NCI-H1105 treated with DMSO at 0.1 percent for 48 hours (cell line): ENCODE measurements at places on chromosomes 4 and X.

GRCh38 chr4:39706334-39706733, 8.4 kb downstream of the UBE2K start:
- no peak for DNase-seq

DNA sequence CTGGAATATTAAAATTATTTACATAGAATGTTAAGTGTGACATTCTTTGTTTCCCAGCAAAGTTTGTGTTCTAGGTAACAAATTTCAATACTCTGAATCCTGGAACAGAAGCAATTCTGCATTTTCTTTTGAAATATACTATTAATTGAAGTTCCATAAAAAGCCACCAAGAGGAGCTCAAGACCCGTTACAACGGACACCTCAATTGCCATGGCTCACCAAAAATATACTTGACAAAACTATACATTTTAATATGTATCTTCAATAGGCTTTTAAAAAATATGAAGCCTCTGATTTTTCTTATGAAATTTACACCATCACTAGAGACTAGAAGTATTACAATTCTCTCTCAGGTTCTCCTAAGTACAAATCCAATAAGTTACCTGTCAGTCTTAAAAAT, 111.4 kb downstream of the NYX start:
- no peak for DNase-seq

GRCh38 chrX:17052793-17053192, 106.3 kb downstream of the REPS2 start:
- DNase-seq, result no peak

DNA sequence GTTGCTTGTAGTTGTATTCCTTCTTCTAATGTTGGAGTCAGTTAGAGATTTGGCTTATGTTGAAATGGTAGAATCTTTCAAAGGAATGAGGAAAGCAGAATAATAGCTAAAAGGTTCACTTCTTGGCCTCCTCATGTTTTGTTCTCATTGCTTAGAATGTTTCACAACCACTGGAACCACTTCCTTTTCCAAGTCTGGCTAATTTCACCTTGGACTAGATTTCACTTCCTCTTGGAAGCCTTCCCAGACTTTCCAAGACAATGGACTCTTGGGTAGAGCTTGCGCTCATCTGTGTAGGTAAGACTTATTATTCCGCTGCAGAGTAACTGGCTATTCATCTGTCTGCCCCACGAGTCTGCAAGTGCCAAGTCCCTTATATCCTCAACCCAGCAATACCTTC, 8.3 kb downstream of the SPATA18 start:
- no peak for DNase-seq

- no peak for DNase-seq
Measured at GRCh38 chrX:39957816-39958566, 139.8 kb downstream of the BCOR start.

- DNase-seq, result no peak
Measured at GRCh38 chr4:158801677-158802076, 32.9 kb downstream of the FNIP2 start.

- DNase-seq, result no peak
Measured at GRCh38 chrX:55167124-55167803, 52.9 kb upstream of the PAGE5 start.

GRCh38 chrX:16664626-16665025, 14.7 kb downstream of the S100G start:
- no peak for DNase-seq

- DNase-seq, result no peak
Measured at GRCh38 chr4:163818673-163819072, 324.2 kb downstream of the TMA16 start.

DNA sequence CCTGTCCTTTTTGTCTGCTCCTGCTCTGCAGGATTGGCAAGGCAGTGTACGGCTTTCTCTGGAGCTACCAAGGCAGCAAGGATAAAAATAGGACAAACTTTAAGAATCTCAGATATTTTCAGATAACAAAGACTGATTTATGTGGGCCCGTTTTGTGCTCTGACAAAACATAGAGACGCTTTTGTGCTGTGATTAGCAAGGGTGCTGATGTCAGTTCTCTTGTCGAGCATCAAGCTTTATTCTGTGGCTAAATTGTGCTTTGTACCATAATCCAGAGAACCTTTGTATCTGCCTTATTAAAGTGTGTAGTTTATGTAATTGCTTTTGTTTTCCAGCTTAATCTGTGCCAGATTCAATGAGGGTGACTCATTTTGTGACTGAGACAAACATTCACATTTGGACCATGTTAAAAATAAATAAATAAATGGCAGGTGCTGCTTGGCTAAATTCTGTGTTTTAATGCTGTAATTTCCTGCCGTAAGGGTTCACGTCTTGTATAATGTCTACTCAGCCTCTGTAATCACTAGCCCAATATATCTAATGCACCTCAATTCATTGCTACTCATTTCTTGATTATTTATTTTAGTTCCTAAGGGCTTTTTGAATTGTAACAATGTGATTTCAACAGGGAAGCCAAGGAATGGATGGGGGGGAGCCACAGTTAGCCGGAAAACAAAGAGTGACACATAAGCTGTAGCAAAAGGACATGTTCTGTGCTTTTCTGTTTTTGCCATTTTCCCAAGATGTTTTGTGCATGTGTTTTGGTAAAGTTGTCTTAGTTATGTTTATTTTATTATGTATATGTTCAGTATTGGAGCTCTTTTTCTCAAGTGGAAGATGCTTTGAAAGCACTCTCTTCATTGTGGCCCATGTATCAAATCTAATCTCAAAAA, 75.1 kb downstream of the GAB1 start:
- DNase-seq, result peak; percentile 63

- DNase-seq, result no peak
Measured at GRCh38 chr4:120856294-120856693, 66.2 kb downstream of the PRDM5 start.

- no peak for DNase-seq
Measured at GRCh38 chrX:141220342-141221008, 21.8 kb downstream of the SPANXC start.

DNA sequence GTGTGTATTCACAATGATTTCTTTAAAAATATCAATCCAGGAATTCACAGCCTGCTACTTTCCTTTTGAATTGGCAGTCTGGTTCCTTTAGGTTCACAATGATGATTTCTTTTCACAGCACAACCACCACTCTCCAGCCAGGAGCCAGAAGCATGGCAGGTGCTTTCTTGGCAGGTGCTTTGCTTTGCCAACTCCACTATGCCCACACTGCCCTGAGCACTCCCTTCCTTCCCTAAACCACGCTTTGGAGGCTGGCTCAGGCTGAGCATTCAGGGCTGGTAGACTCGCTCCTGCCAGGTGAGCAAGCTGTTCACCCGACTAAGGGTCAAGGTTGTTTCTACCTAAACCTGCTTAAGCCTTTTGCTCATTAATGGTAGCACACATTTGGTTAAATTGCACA, 184.5 kb downstream of the SH3KBP1 start:
- peak; percentile 43 for DNase-seq

DNA sequence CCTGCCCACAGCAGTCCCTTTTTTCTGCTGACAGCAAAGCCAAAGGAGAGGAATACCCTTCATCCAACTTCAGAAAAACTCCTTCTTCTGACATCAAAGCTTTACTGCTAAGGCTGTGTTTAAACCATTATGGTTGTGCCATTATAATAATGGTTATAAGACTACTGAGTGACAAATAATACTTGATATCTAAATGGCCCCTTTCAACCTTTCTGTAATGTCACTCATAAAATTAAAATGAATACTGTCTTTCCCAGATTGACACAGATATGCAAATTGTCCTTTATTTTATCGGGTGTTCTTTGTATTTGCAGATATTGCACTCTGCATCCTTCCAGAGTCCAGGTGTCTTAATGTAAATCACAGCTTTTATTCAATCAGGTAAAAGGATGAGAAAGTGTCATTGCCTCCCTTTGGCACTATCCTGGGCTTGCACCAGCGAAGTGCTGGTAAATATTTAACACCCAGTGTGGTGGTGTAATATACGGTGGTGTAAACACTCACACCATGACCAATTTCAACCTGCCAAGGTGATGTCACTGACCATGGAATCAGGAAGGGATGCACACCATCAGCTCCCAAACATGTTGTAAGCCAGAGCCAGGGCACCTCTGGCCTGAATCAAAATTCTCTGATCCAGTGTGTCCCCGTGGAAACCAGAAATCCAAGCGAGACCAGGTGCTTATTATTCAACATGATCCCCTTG, 139.4 kb upstream of the TENM3 start:
- DNase-seq, result no peak

- DNase-seq, result no peak
Measured at GRCh38 chr4:119093042-119093827, 42.4 kb upstream of the MYOZ2 start.

DNA sequence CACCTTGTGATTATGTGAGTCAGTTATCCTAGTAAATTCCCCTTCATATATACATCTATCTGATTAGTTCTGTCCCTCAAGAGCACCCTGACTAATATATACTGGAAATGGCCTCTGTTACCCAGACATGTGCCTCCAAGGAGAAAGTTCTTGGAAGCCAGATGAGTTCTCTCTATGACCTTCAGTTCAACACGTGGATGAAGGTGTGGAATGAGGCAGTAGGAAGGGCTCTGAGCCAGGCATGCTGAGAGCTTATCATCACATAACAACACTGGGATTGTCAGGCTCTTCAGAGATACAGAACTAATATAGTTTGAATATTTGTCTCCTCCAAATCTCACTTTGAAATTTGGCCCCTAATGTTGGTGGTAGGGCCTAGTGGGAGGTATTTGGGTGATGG, 44.4 kb upstream of the DHRSX start:
- DNase-seq, result no peak

- DNase-seq, result peak; percentile 67
Measured at GRCh38 chr4:23500894-23501449, 388.9 kb downstream of the PPARGC1A start.
